Naive thymus-derived CD4-positive, alpha-beta T cell (primary cell): ENCODE measurements at places on chromosomes 12 and 14.

DNA sequence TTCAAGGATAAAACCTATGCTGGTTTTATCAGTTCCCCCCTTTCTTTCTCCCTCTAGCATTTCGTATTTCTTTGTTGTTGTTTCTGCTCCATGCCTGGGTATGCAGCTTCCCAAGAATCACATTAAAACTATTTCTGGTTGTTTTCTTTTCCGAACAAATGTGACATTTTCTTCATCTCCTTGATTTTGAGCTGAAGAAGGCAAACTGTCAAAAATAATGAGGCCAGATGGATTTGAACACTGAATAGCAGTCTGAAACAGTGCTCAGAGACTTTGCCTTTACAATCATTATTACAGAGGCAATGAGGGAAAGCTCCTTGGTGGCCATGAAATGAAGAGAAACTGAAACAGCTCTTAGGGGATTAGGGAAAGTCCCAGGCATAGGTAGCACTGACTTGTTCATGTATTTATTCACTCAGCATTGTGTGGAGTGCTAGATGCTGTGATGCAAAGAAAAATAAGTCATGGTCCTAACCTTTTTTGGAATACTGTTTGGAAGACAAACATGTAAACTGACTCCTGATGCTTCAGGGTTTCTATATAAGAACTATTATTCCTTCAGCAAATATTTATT is 319.5 kb downstream of the FUT8 start:
- DNase-seq = no peak

DNA sequence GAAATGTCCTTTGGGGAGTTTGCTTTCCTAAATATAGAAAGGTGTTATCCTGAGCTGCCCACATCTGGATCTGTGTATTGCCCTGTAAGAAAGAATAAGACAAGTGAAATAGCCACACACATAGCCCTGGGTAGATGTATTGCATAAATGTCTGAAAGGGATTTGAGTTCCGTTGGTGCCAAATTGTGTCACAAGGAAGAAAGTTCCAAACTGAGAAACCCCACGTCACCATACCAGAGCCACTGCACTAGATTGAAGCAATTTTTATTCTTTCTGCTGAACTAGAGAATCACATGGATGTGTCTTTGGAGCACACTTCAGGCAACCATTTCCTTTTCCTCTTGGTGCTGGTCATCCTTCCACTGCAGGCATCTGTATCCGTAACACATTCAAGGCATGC is 5.0 kb downstream of the RNASE9 start:
- DNase-seq = no peak

GRCh38 chr14:73752297-73752992 is 38.3 kb upstream of the PNMA1 start:
- peak; percentile 56 for DNase-seq

GRCh38 chr14:65413739-65414045 is 1.2 kb downstream of the FUT8 start:
- peak; percentile 15 for DNase-seq

- DNase-seq = no peak
Measured at GRCh38 chr14:21025371-21026273, 761 bp upstream of the NDRG2 start.

GRCh38 chr14:69887740-69888657 is 8.8 kb downstream of the SMOC1 start:
- DNase-seq = no peak

GRCh38 chr14:102923201-102923924 is 900 bp downstream of the AMN start:
- DNase-seq = no peak

DNA sequence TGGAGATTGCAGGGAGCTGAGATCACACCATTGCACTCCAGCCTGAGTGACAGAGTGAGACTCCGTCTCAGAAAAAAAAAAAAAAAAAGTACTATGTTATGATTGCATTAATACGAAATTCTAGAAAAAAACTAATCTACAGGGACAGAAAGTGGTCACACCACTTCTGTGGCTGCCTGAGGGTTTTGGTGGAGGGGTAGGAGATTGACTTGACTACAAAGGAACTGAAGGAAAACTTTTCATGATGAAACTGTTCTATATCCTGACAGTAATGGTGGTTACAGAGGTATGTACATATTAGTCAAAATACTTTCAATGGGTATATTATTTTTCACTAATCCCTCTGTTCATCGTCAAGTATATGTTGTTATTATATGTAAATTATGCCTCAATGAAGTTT is 42.1 kb downstream of the FOXN3 start:
- no peak for DNase-seq

- DNase-seq = no peak
Measured at GRCh38 chr14:81519200-81520011, 14.2 kb downstream of the SEL1L start.

- peak; percentile 28 for DNase-seq
Measured at GRCh38 chr14:77067632-77068516, 30.2 kb upstream of the CIPC start.

DNA sequence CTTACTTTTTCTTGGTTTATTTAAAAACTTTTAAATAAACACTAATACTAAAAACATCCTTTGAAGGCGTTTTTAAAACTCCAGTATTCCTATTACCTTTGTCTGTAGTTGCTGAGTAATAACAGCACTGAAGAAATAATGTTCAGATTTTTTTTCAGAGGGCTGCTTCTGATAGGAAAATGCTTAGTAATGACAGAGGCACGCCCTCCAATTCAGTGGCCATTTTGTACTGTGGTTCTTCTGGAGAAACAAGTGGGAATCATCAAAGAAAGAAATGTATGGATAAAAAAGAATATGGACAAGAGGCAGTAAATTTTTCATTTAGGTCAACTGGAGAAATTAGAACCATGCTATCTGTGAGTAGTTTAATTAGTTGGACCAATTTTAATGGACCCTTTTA is 13.6 kb downstream of the VEZT start:
- DNase-seq = no peak

GRCh38 chr12:83386527-83387264 is 700.0 kb downstream of the TMTC2 start:
- DNase-seq = no peak

DNA sequence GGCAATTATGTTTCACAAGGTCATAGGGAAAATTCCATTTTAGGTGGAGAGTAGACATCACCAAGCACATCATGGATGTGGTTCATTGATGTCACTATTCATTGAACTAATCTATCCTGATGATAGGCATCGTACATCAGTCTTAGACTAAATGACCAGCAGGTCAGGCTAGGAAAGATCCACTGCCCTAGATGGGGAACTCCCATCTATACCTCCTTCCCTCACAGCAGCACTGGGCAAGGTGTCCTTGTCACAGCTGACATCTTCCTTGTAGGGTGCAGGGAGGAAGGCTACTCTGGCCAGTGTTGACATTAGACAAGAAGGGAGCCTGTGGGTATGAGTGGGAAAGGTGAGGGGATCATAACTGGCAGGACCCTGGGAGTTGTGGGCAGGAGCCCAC is 63.8 kb upstream of the CAPRIN2 start:
- no peak for DNase-seq

DNA sequence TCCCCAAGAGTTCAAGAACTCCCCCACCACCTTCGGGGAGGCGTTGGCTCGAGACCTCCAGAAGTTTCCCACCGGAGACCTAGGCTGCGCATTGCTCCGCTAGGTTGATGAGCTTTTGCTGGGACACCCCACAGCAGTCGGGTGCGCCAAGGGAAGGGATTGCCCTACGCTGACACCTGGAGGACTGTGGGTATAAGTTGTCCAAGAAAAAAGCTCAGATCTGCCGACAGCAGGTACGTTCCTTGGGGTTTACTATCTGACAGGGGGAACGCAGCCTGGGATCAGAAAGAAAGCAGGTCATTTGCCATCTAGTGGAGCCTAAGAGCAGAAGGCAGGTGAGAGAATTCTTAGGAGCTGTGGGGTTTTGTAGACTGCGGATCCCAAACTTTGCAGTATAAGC is 98.8 kb downstream of the FRMD6 start:
- DNase-seq = no peak

- DNase-seq = no peak
Measured at GRCh38 chr12:1573960-1574864, 20.2 kb downstream of the FBXL14 start.

GRCh38 chr14:54609576-54609975 is 42.6 kb downstream of the SAMD4A start:
- DNase-seq = no peak

- DNase-seq = no peak
Measured at GRCh38 chr14:91394105-91395081, 23.2 kb downstream of the CCDC88C start.

DNA sequence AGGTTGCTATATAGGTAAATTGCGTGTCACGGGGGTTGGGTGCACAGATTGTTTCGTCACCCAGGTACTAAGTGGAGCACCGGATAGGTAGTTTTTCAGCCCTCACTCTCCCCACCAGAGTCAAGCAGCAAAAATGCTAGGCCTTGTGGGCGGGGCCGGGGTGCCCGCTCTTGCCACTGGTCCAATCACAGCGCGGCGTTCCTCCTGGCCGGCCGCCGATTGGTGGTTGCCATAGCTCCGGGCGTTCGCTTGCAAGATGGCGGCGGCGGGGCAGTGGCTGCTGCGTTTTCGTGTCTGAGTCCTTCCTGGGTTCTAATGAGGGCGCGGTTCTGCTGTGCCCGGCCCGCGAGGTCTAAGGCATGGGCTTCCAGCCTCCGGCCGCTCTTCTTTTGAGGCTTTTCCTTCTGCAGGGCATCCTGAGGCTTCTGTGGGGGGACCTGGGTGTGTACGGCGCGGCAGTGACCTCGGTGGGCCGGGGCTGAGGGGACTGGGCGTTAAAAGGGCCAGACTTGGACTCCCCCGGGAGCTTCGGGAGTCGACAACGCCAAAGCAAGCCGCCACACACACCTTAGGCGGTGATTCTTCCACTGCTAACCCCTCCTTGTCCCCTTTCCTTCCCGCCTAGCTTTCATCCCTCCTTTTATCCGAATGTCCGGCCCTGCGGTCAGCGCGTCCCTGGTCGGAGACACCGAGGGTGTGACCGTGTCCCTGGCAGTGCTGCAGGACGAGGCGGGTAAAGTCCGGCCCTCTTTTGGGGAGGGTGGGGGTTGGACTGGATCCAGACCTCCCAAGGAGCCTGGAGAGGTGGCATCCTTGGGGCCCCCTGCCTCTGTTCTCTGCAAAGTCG is at the start of gene TCTN2:
TSS of gene TCTN2 (plus strand) at position 232 of the 847 bp plus-strand sequence. CDS start at position 360, 128 bp downstream.
- peak; percentile 88 for DNase-seq

DNA sequence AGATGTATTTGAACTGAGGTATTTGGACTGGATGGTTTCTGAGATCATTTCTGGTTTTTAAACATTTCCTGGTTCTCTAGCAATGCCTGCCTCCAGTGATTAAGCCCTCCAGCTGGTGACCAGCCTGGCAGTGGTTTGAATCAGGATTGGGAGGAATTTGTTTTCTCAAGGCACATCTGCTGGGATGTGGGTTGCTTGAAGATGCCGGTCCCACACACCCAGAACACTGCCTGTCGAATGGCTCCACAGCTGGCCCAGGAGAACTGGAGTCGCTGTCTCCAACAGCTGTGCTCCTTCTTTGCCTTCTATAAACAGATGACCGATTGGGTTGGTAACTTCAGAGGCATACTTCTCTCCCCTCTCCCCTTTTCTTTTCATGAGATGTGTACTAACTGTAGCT is 258.0 kb upstream of the DDHD1 start:
- DNase-seq = no peak

DNA sequence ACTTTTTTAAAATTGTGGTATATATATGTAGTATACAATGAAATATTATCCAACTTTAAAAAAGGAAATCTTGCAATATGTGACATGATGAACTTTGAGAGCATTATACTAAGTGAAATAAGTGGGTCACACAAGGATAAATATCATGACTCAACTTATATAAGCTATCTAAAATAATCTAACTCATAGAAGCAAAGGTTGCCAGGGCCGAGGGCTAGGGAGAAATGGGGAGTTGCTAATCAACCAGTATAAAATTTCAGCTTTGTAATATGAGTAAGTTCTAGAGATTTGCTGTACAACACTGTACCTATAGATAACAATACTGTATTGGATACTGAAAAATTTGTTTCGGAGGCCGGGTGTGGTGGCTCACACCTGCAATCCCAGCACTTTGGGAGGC is 38.5 kb downstream of the TAOK3 start:
- DNase-seq = no peak

- no peak for DNase-seq
Measured at GRCh38 chr14:95533391-95533821, 1.4 kb upstream of the GLRX5 start.

- no peak for DNase-seq
Measured at GRCh38 chr14:28676479-28676878, 90.1 kb upstream of the FOXG1 start.

- DNase-seq = no peak
Measured at GRCh38 chr12:27868139-27868538, 88.1 kb upstream of the MANSC4 start.

- no peak for DNase-seq
Measured at GRCh38 chr12:1776170-1776921, 44.0 kb upstream of the LRTM2 start.

- no peak for DNase-seq
Measured at GRCh38 chr12:106893451-106893850, 62.3 kb upstream of the TMEM263 start.

DNA sequence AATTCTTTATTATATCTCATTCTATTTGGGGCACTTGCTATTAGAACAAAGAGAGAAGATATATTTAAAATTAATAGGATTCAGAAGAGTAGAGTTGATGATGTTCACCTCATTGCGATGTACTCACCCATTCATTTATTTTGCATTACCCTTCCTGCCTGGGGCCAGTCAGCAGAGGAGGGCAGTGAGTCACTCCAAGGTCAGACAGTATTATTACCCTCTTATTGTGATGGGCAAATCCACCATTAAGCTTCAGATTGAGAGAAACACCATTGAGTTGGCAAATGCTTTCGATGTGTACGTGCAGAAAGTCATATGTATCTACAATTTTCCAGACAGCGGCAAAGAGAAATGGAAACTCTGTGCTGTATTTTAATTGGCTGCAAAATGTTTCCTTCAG is 134.2 kb downstream of the BICD1 start:
- DNase-seq = no peak

DNA sequence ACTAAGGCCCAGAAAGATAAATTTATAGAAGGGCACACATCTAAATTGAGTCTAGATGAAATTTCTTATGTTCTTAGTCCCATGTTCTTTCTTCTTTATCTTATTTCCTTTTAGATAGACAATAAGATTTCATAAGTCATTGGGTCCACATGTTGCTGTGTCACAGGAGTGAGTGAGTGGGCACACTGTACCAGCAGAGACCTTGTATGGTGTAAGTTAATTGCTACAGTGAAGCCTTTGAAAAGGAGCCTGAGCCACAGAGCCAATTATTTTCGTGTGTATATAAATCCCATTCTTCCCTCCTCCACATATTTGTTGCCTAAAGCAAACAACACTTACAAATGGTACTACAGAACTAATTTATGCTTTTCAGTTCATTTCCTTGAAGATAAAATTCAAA is 79.1 kb downstream of the GRIP1 start:
- DNase-seq = no peak
